ENCODE measurements at places on chromosomes 5 and 9. TPM values are rescaled to one million over a fixed set of nuclear protein-coding genes. Genes with fewer than 3 reads are reported as not detected.

The ENC1 gene
- total RNA-seq = 0.43 TPM

The NPR2 gene
- 8.5 TPM for total RNA-seq

The ZNF484 gene
- total RNA-seq = 13.2 TPM

The TAF11L10 gene
- not detected for total RNA-seq

The KIF24 gene
- total RNA-seq = 8.4 TPM

The PCDHB11 gene
- not detected for total RNA-seq

The SLC36A3 gene
- not detected for total RNA-seq

The RLN2 gene
- 3.6 TPM for total RNA-seq

The NKD2 gene
- 3.6 TPM for total RNA-seq

The MVB12B gene
- total RNA-seq = 2.4 TPM

The LCP2 gene
- total RNA-seq = 304 TPM

The PCDHA1 gene
- total RNA-seq = not detected

The ANKRD55 gene
- total RNA-seq = 3.7 TPM

The IGFBPL1 gene
- 0.20 TPM for total RNA-seq

The MRPL36 gene
- 44.8 TPM for total RNA-seq

The OGN gene
- total RNA-seq = not detected

The AK8 gene
- total RNA-seq = not detected

The PFN3 gene
- total RNA-seq = not detected

The GNG10 gene
- 22.2 TPM for total RNA-seq

The AMBP gene
- not detected for total RNA-seq

The PCSK1 gene
- total RNA-seq = not detected

The BHMT2 gene
- not detected for total RNA-seq

The SLC27A4 gene
- total RNA-seq = 14.0 TPM

The TMEM174 gene
- not detected for total RNA-seq

The PCDHA9 gene
- total RNA-seq = not detected

The TNC gene
- not detected for total RNA-seq

The FOXD4L3 gene
- total RNA-seq = not detected

The TRAF1 gene
- 73.6 TPM for total RNA-seq

The CDO1 gene
- 0.50 TPM for total RNA-seq

The IL31RA gene
- total RNA-seq = 0.15 TPM

The GABRA6 gene
- not detected for total RNA-seq

The SGTB gene
- total RNA-seq = 23.0 TPM

The PCDHB7 gene
- total RNA-seq = not detected

The CCNI2 gene
- 6.7 TPM for total RNA-seq
